HuH-7.5 (cell line): ENCODE measurements at places on chromosomes 2 and 18.

DNA sequence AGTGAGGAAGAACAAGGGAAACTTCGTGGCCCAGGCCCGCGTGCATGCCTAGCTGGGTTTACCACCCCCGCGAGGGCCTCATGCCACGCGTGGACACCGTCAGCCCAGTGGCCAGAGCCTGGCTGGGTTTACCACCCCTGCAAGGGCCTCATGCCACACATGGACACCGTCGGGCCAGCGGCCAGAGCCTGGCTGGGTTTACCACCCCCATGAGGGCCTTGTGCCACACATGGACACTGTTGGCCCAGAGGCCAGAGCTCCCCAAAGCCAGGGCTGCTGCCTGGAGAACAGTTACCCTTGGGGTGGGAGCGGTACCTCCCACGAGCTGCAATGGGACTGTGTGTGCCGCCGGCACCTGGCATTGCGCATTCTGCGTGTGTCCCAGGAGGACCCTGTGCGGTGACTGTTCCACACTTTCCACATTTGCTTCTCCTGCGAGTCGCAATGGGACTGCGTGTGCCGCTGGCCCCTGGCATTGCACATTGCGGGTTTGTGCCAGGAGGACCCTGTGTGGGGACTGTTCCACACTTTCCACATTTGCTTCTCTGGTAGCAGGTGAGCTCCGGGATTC is 105.6 kb upstream of the CTDP1 start:
- DNase-seq = no peak

- DNase-seq = no peak
Measured at GRCh38 chr2:64086347-64087082, 57.7 kb downstream of the PELI1 start.

DNA sequence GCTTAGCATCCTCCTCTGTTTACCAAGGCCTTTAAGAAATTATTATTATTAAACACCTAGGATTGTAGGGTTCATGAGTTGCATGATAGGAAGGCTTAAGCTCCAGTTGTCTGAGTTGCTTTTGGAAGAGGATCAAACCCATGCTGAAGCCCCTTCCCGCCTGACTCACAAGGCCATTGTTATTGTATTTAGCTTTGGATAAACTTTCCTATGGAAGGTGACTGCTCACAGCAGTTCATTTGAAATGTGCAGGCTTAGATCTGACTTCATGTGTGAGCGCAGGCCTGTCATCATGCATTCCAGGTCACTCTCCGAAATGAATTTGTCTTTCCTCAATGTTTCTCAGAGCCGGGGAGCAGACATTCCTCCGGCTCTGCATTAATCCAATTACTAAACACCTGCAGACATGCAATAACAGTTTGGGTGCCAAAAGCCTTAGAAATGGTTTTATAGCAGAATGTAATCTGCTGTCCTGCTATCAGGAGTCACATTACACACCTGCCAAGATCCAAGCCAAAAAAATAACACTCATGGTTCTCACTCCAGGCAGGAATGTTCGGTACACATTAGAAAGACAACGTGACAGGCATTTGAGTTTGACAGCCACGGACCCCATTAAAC is 119.9 kb downstream of the OSR1 start:
- DNase-seq = no peak

DNA sequence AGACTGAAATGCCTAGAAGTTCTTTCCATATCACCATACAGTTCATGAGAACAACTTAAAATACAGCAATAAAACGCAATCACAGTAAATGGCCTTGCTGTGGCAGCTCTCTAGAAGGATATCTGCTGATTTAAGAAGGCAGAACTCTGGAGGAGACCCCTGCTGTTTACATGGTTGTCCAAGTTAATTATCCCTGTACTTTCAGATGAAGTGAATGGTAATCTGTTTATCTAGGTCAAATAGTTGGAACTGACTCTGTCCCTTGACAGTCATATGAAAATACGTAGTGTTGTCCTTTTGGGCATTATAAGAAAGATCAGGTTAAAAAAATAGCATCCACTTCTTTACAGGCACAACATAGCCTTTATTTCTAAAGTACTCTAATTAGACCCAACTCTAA is 115.6 kb downstream of the COLEC12 start:
- no peak for DNase-seq

GRCh38 chr18:41767960-41768359 is 187.1 kb upstream of the PIK3C3 start:
- no peak for DNase-seq

- no peak for DNase-seq
Measured at GRCh38 chr2:44813165-44813564, 128.3 kb upstream of the SIX3 start.

DNA sequence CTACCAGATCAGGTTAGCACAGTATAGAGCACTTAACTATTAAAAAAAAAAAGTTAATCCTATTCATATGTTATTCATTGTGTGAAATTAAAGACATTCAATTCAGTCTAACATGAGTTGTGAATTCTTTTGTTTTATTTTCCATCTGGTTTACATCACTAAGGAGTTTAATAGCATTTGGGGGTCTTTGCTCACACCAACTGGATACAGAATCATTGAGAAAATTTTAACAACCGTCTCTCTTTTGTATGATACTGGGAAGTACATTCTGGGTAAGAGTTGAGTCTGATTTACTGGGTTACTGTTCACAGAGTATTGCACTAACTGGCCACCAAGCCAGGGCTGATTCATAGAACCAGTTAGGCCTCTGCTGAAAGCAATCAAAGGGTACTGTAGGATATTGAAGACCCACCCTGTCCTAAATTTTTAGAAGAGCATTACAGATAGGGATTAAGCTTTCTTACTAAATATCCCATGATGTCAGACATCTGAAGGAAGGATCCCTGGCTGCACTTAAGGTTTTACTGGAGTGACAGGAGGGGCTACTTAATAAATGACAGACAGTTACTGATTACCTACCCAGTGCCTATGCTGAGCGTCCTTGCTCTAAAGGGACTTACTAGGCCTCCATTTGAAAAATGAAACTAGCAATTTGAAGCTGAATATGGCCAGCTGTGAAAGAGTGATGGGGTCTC is 387.9 kb downstream of the SETBP1 start:
- no peak for DNase-seq

DNA sequence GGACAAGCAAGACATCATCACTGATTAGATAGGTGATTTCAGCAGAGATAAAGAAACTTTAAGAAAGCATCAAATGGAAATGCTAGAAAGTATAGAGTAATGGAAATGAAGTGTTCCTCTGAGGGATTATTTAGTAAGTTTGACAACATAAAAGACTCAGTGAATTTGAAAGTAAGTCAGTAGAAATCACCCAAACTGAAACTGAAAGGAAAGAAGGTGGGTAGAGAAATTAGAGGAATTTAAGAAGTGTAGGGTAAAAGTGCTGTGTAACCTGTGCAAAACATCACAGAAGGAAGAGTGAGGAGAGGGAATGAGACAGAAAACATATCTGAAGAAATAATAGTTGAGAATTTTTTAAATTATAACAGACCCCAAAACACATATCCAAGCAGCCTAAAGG is 343.1 kb downstream of the CBLN2 start:
- no peak for DNase-seq

GRCh38 chr2:122799391-122799790 is 1043.9 kb downstream of the TSN start:
- no peak for DNase-seq

GRCh38 chr18:11851806-11852337 is 659 bp downstream of the CHMP1B start:
- DNase-seq = no peak

- no peak for DNase-seq
Measured at GRCh38 chr18:71130351-71130750, 841.5 kb downstream of the SOCS6 start.

DNA sequence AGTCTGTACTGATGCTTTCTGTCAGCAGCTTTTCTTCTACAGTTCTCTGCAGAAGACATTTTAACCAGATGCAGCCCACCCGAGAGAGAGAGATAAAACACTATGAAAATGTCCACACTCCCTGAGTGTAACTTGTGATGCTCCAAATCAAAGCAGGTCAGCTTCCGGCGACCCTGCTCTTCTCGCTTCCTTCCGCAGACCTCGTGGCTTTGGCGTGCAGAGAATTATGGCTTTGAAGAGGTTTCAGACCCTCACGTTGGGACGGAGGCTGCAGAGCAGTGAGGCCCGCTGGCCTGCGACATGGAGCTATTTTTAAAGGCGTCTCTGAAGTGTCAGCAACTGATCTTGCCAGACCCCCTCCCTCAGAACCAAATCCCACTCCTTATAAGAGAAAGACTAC is 41.8 kb downstream of the TMEM163 start:
- no peak for DNase-seq

DNA sequence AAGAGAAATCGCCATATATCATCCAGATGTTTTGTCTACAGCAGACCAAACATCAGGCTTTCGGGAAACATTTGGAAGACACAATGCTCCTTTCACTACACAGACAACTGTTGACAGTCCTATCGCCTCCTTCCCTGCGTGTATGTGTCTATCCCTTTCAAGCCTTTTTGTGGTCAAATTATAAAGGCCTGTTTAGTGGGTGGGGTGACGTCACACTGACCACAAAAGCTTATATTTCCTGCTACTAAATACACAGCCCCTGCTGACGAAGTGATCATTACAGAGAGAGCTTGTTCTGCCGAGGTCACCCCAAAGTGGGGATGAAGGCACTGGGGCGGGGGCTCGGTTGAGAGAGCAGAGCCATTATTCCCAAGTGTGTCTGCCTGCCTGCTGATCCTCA is 302.7 kb upstream of the TNP1 start:
- no peak for DNase-seq

DNA sequence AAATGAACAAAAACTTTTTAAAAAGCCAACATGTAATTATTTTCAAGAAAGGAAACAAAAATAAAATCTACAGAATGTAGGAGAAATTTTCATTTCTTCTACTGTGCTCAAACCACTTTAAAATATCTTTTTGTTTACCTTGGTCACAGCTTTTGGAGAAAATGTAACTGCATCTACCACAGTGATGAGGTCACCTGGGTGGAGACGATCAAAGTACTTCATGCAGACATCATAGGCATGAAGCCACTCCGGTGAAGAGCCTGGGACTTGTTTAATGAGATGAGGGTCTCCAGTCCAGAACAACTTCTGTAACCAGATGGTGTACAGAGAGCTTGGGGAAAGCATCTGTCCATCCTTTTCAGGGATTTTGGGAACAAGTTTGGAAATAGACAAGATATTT is 285.8 kb downstream of the NBAS start:
- DNase-seq = no peak

DNA sequence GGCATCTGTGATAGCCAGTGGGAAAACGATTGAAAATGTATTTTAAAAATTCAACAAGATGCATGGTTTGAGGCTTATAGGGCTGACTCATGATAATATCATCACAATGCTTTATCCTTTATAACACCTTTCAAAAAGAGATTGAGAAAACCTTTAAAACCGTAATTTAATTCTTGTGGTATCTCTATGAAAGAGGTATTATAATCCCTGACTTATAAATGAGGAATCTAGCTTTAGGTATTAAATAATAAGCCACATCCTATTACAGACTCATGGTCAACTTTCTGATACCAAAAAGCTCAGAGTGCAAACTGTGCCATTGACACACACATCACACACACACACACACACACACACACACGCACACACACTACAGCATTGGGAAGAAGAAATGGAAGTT is 134.6 kb upstream of the RAB12 start:
- no peak for DNase-seq

DNA sequence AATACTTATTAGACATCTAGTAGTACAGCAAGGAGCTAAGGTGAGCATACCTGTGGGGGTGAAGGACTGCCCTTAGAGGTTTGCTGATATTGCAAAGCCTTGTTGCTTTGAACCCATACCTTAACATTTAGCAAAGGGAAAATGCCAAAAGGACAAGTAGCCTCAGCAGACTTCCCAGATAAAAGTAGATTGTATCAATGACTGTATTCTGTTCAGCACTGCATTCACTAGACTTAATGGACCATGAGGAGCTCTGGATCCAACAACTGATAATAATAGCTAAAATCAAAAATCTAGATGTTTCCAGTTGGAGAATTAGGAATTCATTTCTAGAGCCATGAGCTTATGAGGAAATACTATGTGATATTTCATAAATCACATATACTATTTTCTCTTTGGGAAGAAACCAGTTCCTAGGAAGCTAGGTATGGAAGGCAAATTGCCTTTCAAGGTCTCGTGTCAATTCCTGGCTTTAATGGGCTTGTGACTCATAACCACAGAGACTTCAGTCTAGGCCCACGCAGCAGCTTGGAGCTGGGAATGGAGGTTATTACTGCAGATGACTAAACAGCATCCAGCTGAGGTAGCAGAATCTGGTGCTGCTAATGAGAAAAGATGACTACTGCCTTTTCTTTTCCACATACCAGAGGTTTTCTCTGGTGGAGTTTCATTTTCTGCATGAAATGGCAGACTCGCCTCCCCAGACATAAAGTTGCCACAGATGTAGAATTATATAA is 191.2 kb upstream of the NABP1 start:
- no peak for DNase-seq

DNA sequence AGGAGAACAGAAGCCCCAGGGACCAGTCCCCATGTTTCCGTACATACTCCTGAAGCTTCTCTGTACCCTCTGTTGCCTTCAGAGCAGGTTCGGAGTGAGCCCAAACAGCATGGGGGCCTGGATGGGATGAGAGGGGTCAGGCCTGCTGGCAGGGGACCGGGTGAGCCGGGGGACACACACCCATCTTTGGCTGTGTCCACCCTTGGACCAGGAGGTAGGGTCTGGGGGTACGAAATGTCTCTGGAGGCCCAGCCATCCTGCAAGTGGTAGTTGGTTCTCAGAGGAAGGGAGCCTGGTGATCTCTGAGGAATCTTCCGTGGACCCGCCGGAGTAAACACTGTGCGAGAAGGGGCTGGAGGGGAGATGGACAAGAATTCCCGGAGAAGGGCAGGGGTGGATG is 15.3 kb downstream of the FBLN7 start:
- DNase-seq = no peak

- no peak for DNase-seq
Measured at GRCh38 chr2:159944874-159945273, 117.5 kb downstream of the PLA2R1 start.

GRCh38 chr18:79610461-79611039 is 69.1 kb upstream of the CTDP1 start:
- DNase-seq = no peak

- DNase-seq = no peak
Measured at GRCh38 chr2:139142252-139142880, 362.2 kb upstream of the NXPH2 start.

DNA sequence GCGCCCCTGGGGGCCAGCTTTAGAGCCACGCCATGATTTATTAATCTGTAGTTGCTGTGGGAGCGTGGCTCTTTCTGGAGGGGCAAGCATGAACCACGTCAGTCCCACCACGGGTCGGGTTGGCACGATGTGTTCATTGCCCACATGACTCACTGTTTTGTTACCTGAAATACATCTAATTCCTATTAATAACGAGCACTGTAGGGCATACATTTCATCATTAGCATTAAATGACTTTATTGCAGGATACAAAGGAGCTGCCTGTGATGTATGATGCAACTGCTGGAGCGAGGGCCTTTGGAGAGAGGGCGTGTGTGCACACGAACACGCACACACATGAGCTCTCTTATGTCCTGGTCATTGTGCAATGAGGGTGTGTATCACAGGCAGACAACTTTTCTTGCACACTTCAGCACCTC is 127.0 kb downstream of the INHBB start:
- DNase-seq = no peak

GRCh38 chr2:85390941-85391669 is 19.1 kb downstream of the CAPG start:
- peak; percentile 62 for DNase-seq

GRCh38 chr2:24354395-24354794 is 5.9 kb downstream of the ITSN2 start:
- DNase-seq = no peak

- DNase-seq = peak; percentile 64
Measured at GRCh38 chr2:8693157-8693821, 11.4 kb downstream of the ID2 start.

GRCh38 chr2:142286618-142287017 is 155.8 kb upstream of the LRP1B start:
- DNase-seq = peak; percentile 31

GRCh38 chr2:215529271-215529670 is 93.4 kb upstream of the FN1 start:
- DNase-seq = peak; percentile 31
